ENCODE measurements at places on chromosomes 1 and 21. TPM values are rescaled to one million over a fixed set of nuclear protein-coding genes. Genes with fewer than 3 reads are reported as not detected.

DNA sequence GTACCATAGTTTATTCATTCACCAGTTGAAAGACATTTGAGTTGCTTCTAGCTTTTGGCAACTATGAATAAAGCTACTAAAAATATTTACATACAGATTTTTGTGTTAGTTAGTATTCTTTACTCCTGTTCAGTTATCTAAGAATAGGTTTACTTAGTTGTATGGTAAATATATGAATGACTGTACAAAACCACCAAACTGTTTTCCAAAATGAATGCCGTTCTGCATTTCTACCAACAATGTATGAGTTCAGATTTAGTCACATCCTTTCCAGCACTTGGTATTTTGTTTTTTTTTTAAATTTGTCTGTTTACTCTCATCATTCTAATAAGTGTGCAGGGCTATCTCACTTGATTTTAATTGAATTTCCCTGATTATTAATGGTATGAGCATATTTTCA, 3.4 kb upstream of the KIFAP3 start:
- peaks cover 5% of the 10 kb centered on the region for H3K4me1 ChIP-seq
- no peaks in the 10 kb centered on the region for H3K27me3 ChIP-seq
- H3K36me3 ChIP-seq, result no peaks in the 10 kb centered on the region
- H3K27ac ChIP-seq, result no peak overlapping the region
- no peak for DNase-seq
- H3K4me3 ChIP-seq, result no peak overlapping the region

DNA sequence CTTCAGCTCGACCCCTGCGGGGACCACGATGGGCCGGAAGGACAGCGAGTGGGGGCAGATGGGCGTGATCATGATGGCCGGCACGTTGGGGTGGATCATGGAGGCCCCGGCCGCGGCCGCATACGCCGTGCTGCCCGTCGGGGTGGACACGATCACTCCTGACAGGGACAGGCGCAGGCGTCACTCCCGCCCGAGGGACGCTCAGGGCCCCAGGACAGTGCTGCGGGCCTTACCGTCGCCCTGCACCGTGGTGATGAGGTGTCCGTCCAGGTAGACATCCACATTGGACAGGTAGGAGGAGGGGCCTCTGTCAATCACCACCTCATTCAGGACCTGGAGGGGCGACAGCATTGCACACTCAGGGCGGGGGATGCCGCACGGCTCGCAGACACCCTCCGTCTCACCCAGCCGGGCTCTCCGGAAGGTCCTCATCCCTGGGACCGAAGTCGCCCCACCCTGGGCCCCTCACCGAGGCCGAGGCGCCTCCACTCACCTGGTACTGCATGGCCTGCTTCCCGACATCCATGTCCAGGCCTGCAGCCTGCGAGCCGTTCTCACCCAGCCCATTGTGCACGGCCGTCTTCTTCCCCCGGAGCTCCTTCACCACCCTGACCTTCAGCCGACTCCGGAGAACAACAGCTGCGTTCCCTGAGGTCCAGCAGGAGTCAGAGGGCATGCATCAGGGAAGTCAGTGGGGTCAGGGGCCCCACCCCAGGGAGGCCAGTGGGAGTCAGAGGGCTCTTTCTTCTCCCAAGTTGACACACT, 24.0 kb downstream of the NADK start:
- H3K4me3 ChIP-seq, result no peak overlapping the region
- H3K27me3 ChIP-seq, result no peaks in the 10 kb centered on the region
- DNase-seq, result no peak
- no peak overlapping the region for H3K27ac ChIP-seq

Gene CLCA4
- total RNA-seq, result not detected

GRCh38 chr1:28176492-28177470, at the start of gene PTAFR:
Gene PTAFR (minus strand): TSS chr1:28176690. CDS start chr1:28151021, 25,669 bp downstream.
- no peak within 1 kb of the TSS for H3K4me3 ChIP-seq
- H3K27ac ChIP-seq, result peak within 1 kb of the TSS; percentile 91
- peaks cover 58% of the 10 kb centered on the region for H3K4me1 ChIP-seq
- no peaks in the 10 kb centered on the region for H3K36me3 ChIP-seq

DNA sequence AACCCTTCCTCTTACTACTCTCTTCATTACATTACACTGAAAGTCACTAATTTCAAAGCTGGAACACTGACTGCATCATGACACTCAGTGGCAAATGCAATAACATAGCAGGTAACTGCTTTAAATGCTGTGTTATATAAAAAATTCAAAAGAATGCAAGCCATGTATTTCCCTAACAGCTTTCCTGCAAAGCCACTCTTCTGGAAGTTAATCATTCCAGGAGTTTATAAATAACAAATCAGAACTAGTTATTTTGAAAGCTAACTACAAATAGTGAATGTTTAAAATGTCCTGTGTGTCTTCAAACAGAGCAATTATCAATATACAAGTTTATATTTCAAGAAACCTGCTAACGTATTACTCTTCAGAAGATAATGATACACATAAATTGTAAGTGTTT, 34.5 kb downstream of the DBT start:
- no peak overlapping the region for H3K27ac ChIP-seq
- no peak for DNase-seq
- no peaks in the 10 kb centered on the region for H3K4me1 ChIP-seq
- H3K27me3 ChIP-seq, result no peaks in the 10 kb centered on the region
- no peak overlapping the region for H3K4me3 ChIP-seq

Gene SH3BGR
- 9.7 TPM for total RNA-seq

- no peak overlapping the region for H3K27ac ChIP-seq
- H3K36me3 ChIP-seq, result no peaks in the 10 kb centered on the region
- no peak overlapping the region for H3K4me3 ChIP-seq
- DNase-seq, result no peak
- H3K27me3 ChIP-seq, result no peaks in the 10 kb centered on the region
- no peaks in the 10 kb centered on the region for H3K4me1 ChIP-seq
These were observed 158.7 kb upstream of the EDN2 start for GRCh38 chr1:41642922-41643821.

DNA sequence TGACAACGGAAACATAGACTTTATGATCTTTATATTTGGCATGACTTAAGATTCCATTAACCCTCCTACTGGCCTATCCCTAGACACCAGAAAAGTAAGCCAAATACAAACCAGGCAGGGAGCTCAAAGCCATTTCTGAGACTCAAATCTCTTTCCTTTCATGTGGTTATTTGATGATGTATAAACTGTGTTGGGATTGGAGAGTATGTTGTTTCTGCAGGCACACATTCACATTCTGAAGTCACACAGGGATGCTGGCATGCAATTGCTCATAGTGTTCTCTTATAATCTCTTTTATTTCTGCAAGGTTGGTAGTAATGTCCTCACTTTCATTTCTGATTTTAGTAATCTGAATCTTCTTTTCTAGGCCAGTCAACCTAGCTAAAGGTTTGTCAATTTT, 5.8 kb downstream of the ZMYND12 start:
- H3K36me3 ChIP-seq, result no peaks in the 10 kb centered on the region
- DNase-seq, result no peak
- H3K4me3 ChIP-seq, result no peak overlapping the region
- peaks cover 1% of the 10 kb centered on the region for H3K4me1 ChIP-seq
- no peaks in the 10 kb centered on the region for H3K27me3 ChIP-seq

DNA sequence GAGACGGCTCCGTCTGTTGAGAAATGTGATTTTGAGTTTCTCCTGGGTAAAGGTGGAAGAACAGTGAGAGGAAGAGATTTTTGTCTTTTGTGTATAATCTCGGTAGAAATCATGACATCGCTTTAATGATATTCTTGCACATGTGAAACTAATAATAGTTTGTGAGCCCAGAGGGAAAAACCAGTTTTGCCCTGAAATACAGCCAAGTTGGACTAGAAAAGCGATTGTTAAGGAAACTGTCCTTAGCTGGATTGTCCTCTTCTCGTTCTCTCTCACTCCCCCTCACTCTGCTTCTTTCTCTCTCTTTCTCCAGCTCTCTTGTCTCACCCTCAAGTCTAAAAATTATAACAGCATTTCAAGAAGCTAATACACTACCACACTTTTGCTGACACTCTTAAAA, 17.1 kb downstream of the KCNJ6 start:
- H3K27me3 ChIP-seq, result no peaks in the 10 kb centered on the region
- DNase-seq, result no peak

Gene OR2T11
- not detected for total RNA-seq

DNA sequence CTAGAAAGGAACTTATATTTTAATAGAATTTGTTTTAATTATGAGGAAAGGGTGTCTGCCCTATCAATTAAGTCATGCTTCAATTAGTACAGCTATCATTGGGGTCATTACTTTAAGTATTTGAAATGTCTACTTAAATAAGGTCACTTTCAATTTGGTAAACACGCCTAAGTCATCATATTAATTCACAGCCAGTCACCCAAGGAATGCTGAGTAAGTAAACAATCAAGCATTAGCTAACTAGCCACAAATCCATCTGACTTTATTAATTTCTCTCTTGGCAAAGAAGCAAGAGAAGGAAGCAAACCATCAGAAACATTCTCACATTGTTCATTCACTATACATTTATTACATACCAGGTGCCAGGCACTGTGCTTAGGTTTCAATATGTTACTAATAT, 1.2 kb upstream of the LRRC52 start:
- peaks cover 12% of the 10 kb centered on the region for H3K4me1 ChIP-seq
- no peak for DNase-seq
- no peaks in the 10 kb centered on the region for H3K27me3 ChIP-seq
- no peak overlapping the region for H3K27ac ChIP-seq
- no peaks in the 10 kb centered on the region for H3K36me3 ChIP-seq
- H3K4me3 ChIP-seq, result no peak overlapping the region

Gene LORICRIN
- not detected for total RNA-seq

DNA sequence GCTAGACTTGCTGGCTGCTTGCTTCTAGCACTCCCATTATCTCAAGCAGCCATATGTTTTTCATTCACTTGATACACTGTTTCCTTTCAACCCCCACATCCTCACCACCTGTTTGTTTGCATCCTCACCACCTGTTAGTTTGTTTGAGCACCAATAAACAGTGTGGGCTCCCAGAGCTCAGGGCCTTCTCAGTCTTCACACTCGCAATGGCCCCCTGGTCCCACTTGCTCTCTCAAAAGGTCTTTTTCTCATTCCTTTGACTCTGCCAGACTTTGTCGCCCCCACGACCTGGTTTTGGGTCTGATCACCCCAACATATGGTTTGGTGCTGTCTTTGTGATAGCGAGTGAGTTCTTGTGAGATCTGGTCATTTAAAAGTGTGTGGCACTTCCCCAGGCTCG, 6.2 kb upstream of the PADI4 start:
- no peak overlapping the region for H3K4me3 ChIP-seq
- no peaks in the 10 kb centered on the region for H3K4me1 ChIP-seq
- no peaks in the 10 kb centered on the region for H3K27me3 ChIP-seq

- no peaks in the 10 kb centered on the region for H3K27me3 ChIP-seq
- no peaks in the 10 kb centered on the region for H3K36me3 ChIP-seq
- no peak for DNase-seq
- no peaks in the 10 kb centered on the region for H3K4me1 ChIP-seq
- no peak overlapping the region for H3K4me3 ChIP-seq
- H3K27ac ChIP-seq, result no peak overlapping the region
These were observed 23.6 kb upstream of the CTH start for GRCh38 chr1:70387507-70387906.

- H3K27me3 ChIP-seq, result no peaks in the 10 kb centered on the region
- no peaks in the 10 kb centered on the region for H3K4me1 ChIP-seq
- H3K36me3 ChIP-seq, result peaks cover 4% of the 10 kb centered on the region
- no peak overlapping the region for H3K27ac ChIP-seq
- no peak overlapping the region for H3K4me3 ChIP-seq
These were observed 22.3 kb downstream of the BTG3 start for GRCh38 chr21:17590430-17590829.

DNA sequence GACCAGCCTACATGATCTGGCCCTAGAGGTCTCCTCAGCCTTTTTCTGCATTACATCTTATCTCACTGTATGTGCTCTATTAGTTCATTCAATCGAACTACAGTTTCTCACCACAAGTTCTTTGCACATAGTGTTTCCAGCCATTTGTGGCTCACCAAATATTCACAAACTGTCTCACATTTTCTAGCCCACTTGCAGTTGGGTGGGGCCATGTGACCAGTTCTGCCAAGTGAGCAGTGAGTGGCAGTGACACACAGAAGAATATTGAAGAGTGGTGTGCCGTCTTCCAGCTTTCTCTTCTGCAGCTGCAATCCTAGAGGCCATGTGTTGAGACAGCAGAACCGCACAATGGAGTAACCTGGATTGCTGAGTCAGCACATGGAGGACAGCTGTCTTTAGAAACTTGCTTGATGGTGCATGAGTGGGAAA, 103.2 kb upstream of the ZNF644 start:
- no peak overlapping the region for H3K27ac ChIP-seq
- peak; percentile 24 for DNase-seq
- no peaks in the 10 kb centered on the region for H3K36me3 ChIP-seq
- H3K4me1 ChIP-seq, result peaks cover 13% of the 10 kb centered on the region
- no peak overlapping the region for H3K4me3 ChIP-seq

- no peaks in the 10 kb centered on the region for H3K36me3 ChIP-seq
- no peaks in the 10 kb centered on the region for H3K27me3 ChIP-seq
- H3K27ac ChIP-seq, result no peak overlapping the region
- H3K4me3 ChIP-seq, result no peak overlapping the region
These were observed 8.6 kb upstream of the NTNG1 start for GRCh38 chr1:107132195-107132594.

Gene RNU1-1
- total RNA-seq, result under 0.01 TPM

Gene CAPN8
- 0.40 TPM for total RNA-seq

DNA sequence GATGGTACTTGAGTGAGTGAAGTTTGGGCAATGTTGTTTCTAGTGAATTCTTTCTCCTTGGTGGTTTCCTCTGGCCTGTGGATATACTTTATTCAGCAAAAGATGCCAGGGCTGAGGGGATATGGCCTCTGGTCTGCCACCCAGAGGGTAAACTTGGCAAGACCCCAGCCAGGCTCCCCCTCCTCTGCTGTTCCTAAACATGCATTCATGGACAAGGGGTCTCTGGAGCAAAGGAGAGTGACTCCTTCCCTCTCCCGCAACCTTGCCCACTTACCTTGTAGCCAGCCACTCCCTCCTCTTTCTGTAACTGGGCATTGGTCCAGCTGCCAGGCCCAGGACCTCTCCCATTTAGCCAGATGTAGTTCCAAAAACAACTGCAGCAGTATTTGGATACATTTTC, 43.8 kb downstream of the RUNX3 start:
- no peak for DNase-seq
- H3K4me3 ChIP-seq, result no peak overlapping the region
- no peaks in the 10 kb centered on the region for H3K36me3 ChIP-seq
- H3K27me3 ChIP-seq, result no peaks in the 10 kb centered on the region
- H3K27ac ChIP-seq, result no peak overlapping the region

GRCh38 chr21:46569081-46569480, 35.8 kb downstream of the S100B start:
- no peak overlapping the region for H3K4me3 ChIP-seq
- H3K27me3 ChIP-seq, result no peaks in the 10 kb centered on the region
- no peaks in the 10 kb centered on the region for H3K4me1 ChIP-seq
- DNase-seq, result no peak
- peaks cover 28% of the 10 kb centered on the region for H3K36me3 ChIP-seq

DNA sequence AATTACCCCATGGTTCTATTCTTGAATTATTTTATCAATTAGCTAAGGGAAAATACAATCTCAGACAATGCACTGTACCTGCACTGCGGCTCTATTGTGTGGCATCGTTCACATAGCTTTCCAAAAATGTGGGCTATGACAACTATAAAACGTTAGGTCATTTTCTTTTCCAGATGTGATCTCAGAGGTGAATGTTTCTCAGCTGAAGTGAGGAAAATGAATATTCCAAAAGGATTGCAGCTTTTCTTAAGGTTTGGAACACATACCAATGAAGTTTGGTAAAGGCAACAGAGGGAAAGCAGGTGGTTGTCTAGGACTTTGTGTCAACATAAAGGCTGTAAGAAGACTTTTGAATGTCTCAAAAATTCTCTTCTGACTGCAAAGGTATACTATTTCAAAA, 105.5 kb downstream of the NRIP1 start:
- no peak overlapping the region for H3K27ac ChIP-seq
- no peaks in the 10 kb centered on the region for H3K36me3 ChIP-seq
- DNase-seq, result no peak
- H3K27me3 ChIP-seq, result no peaks in the 10 kb centered on the region

- H3K36me3 ChIP-seq, result no peaks in the 10 kb centered on the region
- no peak for DNase-seq
- H3K27me3 ChIP-seq, result no peaks in the 10 kb centered on the region
These were observed 62.9 kb upstream of the SERBP1 start for GRCh38 chr1:67493148-67493547.
